ENCODE measurements at places on chromosomes 12 and 14.

GRCh38 chr12:78181544-78182162 lies 351.0 kb downstream of the NAV3 start:
- no peak for DNase-seq

DNA sequence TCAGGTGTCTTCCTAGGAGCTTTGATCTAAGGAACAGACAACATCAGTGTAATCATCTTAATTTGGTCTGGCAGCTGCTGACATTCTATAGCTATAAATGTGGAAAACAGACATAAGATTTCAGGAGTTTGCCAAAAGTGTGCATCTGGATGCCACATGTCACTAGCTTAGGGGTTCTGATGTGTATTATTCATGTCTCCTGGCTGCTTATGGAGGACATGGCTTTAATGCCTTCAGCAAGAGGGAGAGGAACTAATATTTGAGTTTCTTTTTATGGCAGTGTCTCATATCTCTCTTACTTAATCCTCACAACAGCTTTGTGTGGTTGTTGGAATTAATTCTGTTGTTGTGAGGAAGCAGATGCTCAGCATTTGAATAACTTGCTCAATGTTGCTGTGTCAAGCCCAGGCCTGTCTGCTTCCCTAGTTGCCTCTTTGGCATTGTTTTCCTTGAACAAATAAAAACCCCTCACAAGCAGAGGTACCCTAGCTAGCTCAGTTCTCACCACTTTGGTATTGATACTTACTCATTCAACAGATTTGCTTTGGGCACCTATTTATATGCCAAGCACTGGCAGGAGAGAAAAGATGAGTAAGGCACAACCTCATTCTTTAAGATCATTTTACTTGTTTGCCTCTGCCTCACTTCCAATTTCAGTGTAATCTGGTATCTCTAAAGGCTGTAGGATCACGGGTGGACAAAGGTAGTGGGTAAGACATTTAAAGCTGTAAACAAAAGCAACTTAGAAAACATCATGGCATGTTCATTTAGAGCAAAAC lies 39.8 kb upstream of the EID3 start:
- no peak for DNase-seq

DNA sequence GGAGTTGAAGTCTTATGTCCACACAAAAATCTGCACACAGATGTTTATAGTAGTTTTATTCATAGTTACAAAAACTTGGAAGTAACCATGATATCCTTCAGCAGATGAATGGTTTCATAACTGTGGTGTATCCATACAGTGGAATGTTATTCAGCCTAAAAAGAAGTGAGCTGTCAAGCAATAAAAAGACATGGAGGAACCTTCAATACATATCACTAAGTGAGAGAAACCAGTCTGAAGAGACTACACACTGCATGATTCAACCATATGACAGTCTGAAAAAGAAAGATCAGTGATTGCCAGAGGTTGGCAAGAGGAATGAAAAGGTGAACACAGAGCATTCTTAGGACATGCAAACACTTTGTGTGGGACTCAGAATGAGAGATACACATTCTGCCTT lies 18.6 kb upstream of the IFNG start:
- no peak for DNase-seq

- DNase-seq = no peak
These were observed 6.4 kb upstream of the EP400 start for GRCh38 chr12:131943389-131943788.

- DNase-seq = no peak
These were observed 126.9 kb downstream of the KTN1 start for GRCh38 chr14:55706893-55707292.

DNA sequence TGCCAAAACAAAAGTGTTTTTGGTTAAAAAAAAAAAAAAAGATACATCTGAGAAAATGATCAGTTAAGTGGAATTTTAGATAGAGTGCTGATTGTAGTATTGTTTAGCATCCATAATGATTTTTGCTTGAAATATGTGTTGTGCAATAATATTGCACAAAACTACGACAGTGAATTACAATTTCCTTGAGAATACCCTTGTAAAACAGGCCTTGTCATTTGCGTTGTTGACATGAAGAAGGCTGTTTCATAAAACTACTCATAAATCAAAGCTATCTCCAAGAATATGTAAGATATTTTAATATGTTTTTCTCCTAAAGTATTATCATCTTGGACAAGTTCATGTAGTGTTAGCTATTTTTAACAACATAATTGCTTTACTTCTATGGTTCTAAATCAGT lies 1077.0 kb downstream of the LRFN5 start:
- no peak for DNase-seq

- DNase-seq = no peak
These were observed 1.4 kb upstream of the RNASE12 start for GRCh38 chr14:20592574-20592973.

DNA sequence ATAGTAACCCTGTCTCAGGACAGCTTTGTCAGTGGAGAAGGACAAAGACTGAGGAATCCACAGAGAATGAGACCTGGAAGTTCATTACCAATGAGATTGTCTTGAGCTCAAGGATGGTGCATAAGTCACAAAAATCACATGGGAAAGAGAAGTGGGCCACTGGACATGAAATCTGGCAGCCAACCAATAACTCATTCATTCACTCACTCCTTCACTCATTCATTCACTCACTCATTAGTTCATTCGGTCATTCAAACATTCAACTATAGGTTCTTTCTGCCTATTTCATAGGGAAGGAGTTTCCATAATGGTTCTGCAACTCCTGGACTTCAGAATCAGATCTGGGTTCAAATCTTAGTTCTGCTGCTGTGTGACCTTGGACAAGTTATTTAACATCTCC lies 18.2 kb upstream of the WSCD2 start:
- no peak for DNase-seq

DNA sequence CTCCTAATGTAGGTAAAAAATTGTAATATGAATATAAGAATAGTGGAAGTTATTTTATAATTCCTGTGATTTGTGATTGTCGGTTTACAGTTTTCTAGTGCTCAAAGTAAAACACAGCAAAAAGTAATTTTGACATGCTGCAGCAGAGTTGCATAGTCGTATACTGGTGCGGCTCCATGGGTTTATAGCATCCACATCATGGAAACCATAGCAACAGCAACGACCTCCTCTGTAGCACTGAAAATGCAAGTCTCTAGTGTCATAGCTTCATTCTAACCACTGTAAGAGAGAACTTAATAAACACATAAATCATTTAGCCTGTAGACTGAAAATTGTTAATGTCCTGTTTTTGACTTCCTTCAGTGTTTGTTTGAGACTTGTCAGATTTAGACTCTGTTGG lies 574.3 kb downstream of the KCNH5 start:
- DNase-seq = no peak

DNA sequence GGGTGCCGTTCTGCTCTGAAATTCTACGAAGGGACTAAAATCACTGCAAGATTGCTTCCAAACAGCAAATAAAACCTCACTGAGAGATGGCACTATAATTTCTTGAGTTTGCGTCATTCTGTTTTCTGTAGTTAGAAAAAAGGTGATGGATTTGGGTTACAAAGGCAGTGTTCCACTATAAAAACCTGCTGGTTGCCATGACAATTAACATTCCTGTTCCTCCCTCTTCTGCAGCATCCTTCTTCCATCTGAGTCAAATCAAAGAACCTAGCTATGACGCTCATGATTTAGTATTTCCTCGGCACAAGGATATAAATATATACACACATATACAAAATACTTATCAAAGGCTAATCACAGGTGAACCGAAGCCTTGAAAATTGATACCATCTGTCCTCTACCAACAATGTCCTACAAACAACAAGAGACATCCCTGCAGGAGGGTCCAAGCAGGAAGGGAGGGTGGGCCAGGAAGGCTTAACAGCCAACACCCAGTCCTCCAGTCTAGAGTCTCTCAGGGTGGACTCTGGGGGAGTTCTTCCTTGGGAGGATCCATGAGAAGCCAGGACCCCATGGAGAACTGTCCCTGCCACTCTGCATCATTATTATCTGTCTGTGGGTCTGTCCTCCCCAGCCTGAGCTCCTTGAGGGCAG lies 21.4 kb downstream of the TMCC3 start:
- no peak for DNase-seq

- no peak for DNase-seq
These were observed 4.1 kb downstream of the TSPAN11 start for GRCh38 chr12:30930641-30931040.

DNA sequence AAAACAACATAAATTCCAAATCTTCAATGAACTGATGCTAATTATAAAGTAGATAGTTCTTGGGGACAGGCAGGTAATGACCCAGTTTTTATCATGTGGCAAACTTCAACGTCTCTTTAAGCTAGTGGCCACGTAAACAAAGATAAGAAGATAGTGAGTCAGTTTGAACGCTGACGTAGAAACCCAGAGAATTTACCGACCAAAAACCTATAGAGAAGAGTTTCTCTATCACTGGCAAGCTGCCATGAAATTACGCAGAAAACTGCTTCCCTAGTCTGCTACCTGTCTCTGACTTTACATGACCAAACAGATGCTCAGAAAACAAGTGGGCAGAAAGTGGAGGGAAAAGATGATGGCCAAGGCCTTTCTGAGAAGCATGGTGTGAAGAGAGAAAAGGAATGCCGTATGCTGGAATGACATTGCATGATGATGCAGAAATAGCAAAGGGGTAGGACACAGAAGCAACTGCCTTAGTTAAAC lies 136.3 kb downstream of the ITPR2 start:
- no peak for DNase-seq

GRCh38 chr14:72781561-72782508 lies 112.1 kb downstream of the DPF3 start:
- no peak for DNase-seq
